ENCODE measurements at places on chromosomes 12 and 14.

- DNase-seq = no peak
Observed at GRCh38 chr14:79373451-79373850, 837.9 kb downstream of the DIO2 start.

DNA sequence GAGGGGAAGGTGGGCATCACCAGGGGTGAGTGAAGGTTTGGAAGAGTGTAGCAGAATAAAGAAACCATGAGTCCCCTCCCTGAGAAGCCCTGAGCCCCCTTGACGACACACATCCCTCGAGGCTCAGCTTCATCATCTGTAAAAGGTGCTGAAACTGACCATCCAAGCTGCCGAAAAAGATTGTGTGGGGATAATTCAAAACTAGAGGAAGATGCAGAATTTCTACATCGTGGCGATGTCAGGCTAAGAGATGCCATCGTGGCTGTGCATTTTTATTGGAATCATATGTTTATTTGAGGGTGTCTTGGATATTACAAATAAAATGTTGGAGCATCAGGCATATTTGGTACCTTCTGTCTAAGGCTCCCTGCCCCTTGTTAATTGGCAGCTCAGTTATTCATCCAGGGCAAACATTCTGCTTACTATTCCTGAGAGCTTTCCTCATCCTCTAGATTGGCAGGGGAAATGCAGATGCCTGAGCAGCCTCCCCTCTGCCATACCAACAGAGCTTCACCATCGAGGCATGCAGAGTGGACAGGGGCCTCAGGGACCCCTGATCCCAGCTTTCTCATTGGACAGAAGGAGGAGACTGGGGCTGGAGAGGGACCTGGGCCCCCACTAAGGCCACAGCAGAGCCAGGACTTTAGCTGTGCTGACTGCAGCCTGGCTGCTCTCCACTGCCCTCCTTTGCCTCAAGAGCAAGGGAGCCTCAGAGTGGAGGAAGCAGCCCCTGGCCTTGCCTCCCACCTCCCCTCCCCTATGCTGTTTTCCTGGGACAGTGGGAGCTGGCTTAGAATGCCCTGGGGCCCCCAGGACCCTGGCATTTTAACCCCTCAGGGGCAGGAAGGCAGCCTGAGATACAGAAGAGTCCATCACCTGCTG is 7.0 kb downstream of the SERPINA1 start:
- no peak for DNase-seq

- DNase-seq = no peak
Observed at GRCh38 chr12:59147791-59148190, 227.5 kb upstream of the LRIG3 start.

- no peak for DNase-seq
Observed at GRCh38 chr14:95196268-95196667, 38.9 kb upstream of the DICER1 start.

DNA sequence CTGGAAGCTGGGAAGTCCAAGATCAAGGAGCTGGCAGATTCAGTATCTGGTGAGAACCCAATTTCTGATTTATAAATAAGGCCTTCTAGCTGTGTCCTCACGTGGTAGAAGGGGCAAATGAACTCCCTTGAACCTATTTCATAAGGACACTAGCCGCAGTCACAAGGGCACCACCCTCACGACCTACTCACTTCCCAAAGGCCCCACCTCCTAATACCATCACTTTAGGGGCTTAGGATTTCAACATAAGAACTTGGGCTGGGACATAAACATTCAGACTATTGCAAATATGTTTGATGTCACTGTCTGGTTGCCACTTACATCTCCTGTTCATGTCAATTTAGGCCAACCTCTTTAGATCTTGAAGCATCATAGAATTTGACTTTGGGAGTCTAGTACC is 10.8 kb upstream of the CNIH1 start:
- no peak for DNase-seq

DNA sequence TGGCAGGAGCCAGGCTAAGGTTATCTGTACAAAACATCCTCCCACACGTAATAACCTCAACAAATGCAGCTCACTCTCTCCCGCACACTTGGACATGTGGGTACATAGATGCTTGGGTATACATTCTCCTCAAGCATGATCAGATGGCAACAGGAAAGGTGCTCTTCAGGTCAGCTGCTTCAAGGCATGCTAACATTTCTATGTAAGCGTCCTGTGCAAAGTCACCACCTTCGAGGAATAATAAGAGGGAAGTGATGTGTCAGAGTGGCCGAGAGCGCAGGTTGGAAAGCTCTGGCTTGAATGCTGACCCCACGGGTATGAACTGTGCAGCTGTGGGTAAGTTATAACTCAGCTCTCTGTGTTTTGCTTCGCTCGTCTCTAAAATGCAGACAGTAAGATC is 24.2 kb upstream of the SLC6A12 start:
- no peak for DNase-seq

DNA sequence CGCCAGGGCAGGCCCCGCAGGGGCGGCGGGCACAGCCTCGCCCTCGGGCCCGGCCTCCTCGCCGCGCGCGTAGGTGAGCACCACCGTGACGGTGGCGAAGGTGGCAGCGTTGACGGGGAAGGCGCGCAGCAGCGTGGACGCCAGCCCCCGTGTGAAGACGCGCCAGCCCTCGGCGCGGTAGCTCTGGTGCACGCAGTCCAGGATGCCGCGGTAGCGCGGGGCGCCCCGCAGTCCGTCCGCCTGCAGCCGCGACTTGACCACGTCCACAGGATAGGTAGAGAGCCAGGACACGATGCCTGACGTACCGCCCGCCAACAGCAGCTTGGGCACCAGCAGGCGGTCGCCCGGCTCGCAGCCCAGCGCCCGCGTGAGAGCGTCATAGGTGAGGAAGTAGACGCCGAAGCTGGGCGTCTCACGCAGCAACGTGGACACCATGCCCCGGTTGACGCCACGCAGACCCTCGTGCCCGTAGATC is 13.9 kb downstream of the SLC25A29 start:
- no peak for DNase-seq

- no peak for DNase-seq
Observed at GRCh38 chr12:121688966-121689365, 19.5 kb upstream of the MORN3 start.

- no peak for DNase-seq
Observed at GRCh38 chr12:31117203-31118011, 43.7 kb downstream of the DDX11 start.

- DNase-seq = no peak
Observed at GRCh38 chr14:103198131-103199105, 75.2 kb downstream of the TNFAIP2 start.
